Ureter (tissue), 1 donor: ENCODE measurements at places on chromosomes 2 and 18.

GRCh38 chr2:71906357-71906973 lies 241.2 kb downstream of the CYP26B1 start:
- DNase-seq = no peak

DNA sequence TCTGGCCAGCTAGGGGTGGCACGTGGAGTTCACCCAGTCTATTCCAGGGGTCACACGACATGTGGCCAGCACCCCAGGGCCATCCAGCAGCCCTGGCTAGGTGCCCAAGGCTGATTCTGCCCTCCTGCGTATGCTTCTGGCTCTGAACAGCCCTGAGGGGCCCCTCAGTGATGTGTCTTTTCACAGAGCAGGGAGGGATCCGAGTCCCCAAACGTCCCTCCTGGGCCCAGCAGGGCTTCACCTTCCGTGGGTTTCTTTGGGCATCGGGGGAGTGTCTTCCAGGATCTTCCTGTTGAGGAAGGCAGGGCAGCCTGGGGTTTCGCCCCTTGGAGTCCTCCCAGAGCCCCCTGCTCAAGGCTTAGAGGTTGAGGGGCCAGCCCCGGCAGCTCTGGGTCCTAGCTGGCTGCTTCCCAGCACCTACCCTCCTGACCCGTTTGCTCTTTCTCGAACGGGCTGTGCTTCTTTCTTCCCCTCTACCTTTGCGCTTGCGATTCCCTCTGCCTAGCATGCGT lies 165.9 kb downstream of the DYSF start:
- peak; percentile 34 for DNase-seq

DNA sequence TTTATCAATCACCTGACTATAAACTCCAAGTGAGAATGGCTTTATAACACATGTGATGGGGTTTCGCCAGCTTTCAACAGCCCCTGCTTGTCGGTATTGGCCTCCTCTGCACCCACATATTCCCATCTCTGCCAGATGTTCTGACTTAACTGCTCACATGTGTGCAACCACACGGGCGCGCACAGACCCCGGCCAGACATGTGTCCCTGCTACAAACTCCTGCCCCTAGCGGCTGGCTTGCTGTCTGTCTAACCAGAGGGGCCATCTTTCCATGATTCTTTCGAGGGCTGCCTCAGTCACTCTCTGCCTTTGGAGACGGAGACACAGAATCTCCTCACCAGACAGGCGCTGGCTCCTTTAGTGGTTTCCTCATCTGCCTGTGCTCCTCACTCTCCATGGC lies 15.3 kb downstream of the STON1 start:
- DNase-seq = no peak

GRCh38 chr2:174846941-174847938 lies 83.0 kb upstream of the CHRNA1 start:
- DNase-seq = no peak

GRCh38 chr18:63224630-63225029 lies 94.9 kb downstream of the BCL2 start:
- no peak for DNase-seq

DNA sequence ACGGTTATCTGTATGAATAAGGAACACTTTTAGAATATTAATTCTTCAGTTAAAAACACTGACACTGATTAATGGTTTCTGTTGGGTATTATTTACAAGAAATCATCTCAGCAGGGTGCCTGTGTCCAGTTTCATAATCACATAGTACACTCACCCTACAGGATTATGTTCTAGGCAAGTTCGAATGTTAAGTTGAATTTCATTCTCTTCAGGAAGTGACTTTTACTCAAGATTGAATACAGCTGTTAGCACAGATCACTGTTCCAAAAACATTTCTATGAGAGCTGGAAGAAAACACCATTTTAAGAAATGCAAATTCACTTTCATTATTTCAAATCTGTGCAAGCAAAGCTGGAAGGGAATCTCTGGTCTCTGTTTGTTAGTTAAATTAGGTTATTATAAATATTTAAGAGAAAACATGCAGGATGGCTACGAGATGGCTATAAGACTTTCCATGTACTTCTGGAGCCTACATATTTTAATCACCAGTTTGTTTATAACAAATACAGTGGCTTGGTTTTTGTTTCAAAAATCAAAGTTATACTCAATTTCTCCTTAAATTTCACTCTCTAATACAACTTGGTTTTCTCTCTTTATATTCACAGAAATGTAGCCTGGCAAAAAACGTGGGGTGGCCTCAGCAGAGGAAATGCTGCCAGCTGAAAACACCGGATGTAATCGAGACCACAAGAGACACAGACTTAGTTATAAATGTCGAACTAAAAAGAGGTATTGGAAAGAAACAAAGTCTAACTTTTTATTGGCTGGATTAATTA lies 65.8 kb downstream of the RBMS1 start:
- DNase-seq = no peak

DNA sequence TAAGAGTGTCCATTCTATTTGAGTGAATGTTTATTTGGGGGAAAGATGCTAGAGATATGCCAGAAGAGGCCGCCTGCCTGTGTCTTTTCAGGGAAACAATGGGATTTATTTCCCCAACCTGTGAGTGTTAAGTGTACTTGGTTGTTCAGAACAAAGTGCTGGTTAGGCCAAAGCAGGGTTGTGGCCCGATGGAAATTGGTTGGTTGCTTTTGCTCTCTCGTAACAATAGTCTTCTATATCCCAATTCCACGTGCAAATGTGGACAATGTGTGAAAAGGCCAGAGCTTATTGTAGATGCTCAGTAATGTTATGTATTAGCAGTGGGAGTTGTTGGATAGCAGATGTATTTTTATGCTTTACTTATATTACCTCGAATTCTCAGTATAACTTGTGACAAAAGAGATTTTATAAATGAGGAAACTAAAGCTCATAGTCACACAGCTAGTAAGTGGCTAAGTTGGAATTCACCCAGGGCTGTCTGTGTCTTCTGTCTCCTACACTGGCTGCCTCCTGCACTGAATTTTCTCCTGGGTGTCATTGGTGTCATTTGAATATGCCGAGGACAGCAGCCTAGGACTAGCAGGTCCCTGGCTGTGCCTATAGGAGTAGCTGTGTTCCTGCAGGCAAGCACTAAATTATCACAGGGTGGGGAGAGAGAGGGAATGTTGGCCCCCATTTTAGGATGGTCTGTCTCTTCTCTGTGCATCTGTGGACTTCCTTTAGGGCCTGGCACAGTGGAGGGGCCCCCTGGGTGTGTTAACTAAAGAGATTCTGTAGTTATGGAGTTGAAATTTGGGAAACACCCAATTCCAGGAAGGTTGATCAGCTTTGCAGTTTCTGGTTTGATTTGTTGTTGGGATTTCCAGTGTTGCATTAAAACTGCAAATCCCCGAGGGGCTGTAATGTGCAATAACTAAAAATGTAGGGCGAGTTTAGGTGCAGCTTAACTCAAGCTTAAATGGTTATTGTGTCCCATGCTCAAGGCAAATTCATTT lies 21.6 kb downstream of the GPD2 start:
- DNase-seq = no peak

GRCh38 chr2:210267698-210268097 lies 42.5 kb upstream of the ACADL start:
- DNase-seq = no peak

DNA sequence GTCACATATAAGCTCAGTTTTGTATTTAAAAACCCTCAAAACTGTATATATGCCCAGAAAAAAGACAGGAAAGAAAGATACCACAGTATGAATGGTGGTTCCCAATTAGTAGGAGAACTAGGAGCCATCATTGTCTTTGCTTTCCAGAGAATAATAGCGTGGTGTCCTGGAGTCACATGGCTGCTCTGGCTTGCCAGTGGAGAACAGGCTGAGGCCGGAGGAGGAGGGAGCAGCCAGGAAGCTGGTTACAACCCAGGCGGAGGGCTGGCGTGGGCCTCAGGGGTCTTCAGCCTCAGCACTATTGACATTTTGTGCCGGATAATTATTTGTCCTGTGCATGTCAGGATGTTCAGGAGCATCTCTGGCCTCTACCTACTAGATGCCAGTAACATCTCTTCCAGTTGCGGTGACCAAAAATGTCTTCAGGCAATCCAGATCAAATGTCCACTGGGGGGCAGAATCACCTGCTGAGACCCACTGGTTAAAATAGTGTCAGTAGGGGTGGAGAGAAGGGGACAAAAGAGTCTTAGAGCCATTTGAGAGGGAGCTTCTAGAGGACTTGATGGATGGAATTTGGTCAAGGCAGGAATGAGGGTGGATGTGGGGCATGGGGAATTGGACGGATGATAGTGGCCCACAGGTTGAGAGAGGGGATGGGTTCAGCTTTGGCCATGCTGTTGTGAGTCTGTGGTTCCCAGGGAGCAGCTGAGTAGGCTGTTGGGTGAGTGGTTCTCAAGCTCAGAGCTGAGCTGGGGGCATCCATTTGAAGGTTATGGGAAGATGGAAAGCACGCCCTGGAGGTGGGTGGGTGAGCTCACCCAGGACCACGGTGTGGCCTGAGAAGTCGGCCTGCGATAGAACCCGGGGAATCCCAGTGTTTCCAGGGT lies 144.9 kb downstream of the AGAP1 start:
- DNase-seq = no peak

DNA sequence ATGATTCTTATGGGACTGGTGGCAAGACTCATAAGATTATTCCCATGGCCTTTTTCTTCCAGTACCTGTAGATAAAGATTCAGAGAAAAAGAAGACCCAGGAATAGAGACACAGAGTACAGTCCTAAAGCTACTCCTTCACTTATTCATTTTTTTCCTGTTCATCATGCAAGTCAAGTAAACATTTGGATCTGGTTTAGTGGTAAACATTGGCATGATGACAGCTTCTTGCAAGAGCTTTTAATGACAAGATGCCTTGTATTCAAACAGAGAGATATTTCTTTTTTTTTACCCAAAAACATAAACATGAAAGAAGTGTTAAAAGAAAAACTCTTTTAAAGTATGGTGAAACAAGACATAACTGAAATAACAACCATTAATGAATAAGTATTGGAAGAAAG lies 20.2 kb downstream of the CXCR2 start:
- DNase-seq = no peak
